Stimulated activated CD8-positive, alpha-beta memory T cell treated with anti-CD3 and anti-CD28 coated beads, Interleukin-7, amount 100 ng/mL, for 48 hours (primary cell): ENCODE measurements at places on chromosomes 6 and 20.

GRCh38 chr6:11324453-11325015 is 92.1 kb upstream of the NEDD9 start:
- peak; percentile 66 for DNase-seq

- no peak for DNase-seq
These were observed 32.0 kb downstream of the ATXN1 start for GRCh38 chr6:16729183-16729691.

GRCh38 chr6:44255871-44256774 is 1.2 kb downstream of the SLC35B2 start:
- no peak for DNase-seq

DNA sequence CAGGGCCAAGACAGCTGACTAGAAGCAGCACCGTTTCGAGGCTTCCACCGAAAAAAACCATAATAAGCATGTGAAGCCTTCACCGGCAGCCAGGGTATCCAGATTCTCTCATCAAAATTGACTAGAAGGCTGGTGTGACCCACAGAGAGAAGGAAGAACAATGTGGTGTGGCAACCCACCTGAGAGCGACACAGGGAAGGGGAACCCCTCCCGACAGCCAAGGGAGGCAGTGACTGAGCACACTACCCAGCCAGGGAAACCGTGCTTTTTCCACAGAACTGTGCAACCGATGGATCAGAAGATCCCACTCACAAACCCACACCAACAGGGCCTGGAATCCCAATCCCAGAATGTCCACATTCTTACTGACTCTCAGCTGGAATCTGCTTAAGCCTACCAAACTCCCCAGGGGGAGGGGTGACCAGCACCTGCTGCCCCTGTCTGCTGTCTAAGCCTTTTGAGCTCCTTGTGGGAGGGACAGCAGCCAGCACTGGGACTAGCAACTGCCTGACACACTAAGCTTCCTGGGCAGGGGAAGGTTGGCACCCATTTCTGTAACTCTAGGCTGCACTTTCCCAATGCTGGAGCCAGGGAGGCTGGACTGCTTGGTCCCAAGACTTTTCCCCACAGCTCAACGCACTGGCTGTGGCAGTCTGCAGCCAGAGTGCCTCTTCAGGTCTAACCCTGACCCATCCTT is 231.9 kb upstream of the FAM83B start:
- no peak for DNase-seq

DNA sequence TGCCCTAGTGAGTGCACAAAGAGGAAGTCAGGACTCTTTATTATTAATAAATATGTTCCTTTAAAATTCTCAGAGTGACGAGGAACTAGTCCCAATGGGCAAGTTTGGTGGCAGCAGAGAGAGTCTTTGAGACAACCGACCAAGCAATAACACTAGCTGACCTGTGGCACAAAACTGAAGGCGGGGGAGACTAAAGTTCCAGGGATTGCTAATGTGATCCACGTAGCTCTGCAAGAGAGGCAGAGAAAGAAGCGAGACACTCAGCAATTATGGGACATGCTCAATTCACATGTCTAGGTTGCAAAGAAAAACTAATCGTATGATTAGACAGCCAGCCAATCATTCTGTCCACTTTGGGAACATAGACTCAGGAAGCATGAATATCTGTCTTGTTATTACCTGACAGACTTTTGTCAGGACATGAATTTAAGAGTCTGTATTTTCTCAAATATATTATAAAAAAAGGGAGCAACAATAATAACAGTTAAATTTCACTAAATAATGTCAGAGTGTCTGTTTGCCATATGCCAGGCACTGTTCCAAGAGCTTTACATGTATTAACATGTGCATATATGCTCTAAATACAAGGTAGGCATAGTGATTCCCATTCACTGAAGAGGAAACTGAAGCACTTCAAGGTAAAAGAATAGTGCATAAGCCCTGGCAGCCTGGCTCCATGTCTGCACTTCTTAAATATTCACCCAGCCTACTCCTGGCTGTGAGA is 81.0 kb downstream of the COL9A1 start:
- no peak for DNase-seq

- no peak for DNase-seq
These were observed 34.6 kb downstream of the GCNT2 start for GRCh38 chr6:10555625-10556309.

DNA sequence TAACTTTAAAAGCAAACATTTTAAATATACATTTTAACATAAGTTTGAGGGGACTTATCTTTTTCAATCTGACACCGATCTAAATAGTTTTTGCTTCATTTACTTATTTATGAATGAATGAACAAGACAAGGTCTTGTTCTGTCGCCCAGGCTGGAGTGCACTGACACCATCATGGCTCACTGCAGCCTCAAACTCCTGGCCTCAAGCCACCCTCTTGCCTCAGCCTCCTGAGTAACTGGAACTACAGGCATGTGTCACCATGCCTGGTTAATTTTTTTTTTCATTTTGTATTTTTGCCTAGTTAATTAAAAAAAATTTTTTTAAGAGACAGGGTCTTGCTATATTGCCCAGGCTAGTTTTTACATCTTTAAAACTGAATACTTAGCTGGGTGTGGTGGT is 25.4 kb downstream of the FBXO9 start:
- DNase-seq, result no peak

DNA sequence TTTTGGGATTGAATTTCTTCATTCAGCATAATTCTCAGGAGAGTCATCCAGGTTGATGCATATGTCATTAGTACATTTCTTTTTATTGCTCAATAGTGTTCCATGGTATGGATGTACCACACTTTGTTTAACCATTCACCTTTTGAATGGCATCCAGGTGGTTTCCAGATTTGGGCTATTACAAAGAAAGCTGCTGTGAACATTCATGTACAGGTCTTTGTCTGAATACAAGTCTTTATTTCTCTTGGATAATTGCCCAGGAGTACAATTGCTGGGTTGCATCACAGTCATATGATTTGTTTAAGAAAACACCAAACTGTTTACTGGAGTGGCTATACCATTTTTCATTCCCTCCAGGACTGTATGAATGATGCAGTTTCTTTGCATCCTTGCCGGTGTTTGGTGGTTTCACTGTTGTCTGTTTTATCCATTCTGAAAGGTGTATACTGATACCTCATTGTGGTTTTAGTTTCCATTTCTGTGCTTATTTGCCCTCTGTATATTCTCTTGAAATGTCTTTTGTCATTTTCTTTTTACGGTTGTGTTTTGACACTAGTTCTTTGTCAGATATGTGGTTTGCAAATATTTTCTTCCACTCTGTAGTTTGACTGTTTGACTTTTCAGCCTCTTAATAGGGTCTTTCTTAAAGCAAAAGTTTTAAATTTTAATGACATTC is 8.8 kb downstream of the CDKAL1 start:
- no peak for DNase-seq

- DNase-seq, result no peak
These were observed 1.7 kb downstream of the NECAB3 start for GRCh38 chr20:33672426-33673113.

GRCh38 chr6:21199262-21199661 is 394.3 kb upstream of the SOX4 start:
- DNase-seq, result no peak

DNA sequence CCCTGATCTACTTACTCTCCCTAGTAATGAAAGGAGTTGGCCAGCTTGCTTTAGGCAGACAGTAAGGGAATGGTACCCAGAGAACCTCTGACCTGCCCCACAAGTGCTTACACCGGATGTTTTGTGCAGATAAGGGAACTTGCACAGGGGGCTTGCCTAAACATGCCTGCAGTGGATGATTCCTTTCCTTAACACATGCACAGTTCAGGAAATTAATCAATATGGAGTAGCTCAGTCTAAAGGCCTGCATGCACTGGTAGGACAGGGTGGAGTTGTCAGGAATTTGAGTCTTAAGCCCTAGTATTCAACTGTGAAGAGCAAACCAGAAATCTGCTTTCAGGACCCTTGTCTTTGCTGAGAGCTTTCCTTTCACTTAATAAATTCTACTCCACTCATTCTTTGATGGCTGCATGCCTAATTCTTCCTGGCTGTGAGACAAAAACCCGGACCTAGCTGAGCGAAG is 3.9 kb upstream of the TRIM38 start:
- DNase-seq, result no peak

GRCh38 chr6:125144822-125145221 is 8.8 kb upstream of the TPD52L1 start:
- DNase-seq, result no peak

- no peak for DNase-seq
These were observed 108.3 kb downstream of the CARMIL1 start for GRCh38 chr6:25387483-25387882.

DNA sequence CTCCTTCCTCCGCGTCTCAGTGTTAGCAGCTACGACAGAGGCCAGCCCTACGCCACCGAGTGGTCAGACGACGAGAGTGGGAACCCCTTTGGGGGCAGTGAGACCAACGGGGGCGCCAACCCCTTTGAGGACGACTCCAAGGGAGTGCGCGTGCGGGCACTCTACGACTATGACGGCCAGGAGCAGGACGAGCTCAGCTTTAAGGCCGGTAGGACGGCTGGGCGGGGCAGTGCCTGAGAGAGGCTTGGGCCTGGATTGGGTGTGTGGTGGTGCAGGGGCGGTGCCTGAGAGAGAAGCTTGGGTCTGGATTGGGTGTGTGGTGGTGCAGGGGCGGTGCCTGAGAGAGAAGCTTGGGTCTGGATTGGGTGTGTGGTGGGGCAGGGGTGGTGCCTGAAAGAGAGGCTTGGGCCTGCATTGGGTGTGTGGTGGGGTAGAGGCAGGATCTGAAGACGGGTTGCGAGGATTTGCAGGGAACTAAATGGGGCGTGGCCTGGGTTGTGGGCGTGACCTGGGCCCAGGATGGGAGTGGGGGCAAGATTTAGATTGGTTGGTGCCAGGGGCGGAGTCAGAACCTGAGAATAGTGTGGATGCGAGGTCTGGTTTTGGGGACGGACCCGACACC is 24.4 kb downstream of the SPDEF start:
- DNase-seq, result no peak

GRCh38 chr6:72890671-72891070 is 268.8 kb downstream of the KCNQ5 start:
- DNase-seq, result no peak

DNA sequence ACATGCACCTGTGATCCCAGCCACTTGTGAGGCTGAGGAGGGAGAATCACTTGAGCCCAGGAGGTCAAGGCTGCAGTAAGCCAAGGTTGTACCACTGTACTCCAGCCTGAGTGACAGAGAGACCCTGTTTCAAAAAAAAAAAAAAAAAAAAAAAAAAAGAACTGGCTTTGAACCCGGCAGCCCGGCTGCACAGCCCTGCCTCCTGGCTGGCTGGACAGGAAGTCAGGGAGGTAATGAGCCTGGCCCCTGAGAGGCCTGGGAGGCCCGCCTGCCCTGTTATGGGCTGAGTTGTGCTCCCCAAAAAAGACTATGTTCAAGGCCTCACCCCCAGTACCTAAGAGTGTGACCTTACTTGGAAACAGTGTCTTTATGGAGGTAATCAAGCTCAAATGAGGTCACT is 65.6 kb downstream of the ABHD12 start:
- DNase-seq, result no peak

DNA sequence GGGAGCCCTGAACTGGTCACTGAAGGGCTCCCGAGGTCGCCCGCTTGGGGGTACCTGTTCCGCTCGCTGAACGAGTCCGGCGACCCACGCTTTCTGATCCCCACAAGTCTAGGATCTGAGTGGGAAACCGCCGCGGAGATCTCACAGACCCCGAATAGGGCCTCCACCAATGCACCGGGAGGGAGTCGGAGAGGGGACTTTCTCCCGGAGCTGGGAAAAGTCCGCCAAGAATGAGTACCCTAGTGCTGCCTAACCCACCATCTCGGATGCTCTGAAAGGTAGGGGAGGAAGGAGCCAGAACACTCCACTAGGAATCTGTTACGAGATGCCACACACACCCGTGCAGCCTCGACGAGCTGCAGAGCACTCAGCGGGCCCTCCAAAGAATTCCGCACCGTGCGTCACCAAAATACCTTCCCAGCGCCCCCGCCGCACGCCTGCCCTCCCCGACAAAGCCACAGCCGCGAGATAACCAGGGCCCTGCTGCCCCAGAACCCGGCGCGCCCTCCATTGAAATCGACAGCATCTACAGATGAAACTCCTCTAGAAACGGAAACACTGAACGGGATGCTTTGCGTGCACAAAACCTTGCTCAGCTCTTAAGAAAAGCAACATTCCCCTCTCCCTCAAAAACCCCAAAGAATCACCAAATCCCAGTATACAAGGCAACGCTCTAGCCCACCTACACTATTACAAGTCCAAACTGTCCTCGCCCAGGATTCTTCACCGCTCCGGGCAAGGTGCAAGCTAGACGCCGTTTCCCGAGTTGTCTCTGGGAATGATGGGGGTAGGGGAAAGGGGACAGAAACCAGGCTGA is 686 bp downstream of the COL12A1 start:
- DNase-seq, result no peak

GRCh38 chr20:38156888-38157634 is 8.0 kb downstream of the TGM2 start:
- DNase-seq, result no peak

GRCh38 chr6:131163886-131164285 is 28.6 kb downstream of the AKAP7 start:
- DNase-seq, result no peak

- DNase-seq, result no peak
These were observed 9.2 kb upstream of the BPIFB6 start for GRCh38 chr20:33022289-33022688.

DNA sequence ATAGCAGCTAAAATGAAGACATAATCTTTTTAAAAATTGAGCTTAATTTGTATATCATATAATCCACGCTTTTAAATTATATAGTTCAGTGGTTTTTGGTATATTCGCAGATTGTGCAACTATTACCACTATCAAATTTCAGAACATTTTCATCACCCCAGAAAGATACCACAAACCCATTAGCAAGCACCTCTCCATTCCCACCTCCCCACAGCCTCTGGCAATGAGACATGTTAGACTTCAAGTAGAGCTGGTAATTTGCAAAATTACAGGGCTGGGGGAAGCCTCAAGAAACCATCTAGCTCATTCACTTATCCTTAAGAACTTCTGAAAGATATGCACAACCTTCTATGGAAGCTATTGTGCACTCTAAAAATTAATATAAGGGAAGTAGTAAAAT is 37.2 kb downstream of the TRMT6 start:
- DNase-seq, result no peak

- DNase-seq, result no peak
These were observed 112.7 kb downstream of the ISM1 start for GRCh38 chr20:13333793-13334192.

GRCh38 chr20:22744341-22745193 is 160.2 kb upstream of the FOXA2 start:
- no peak for DNase-seq

DNA sequence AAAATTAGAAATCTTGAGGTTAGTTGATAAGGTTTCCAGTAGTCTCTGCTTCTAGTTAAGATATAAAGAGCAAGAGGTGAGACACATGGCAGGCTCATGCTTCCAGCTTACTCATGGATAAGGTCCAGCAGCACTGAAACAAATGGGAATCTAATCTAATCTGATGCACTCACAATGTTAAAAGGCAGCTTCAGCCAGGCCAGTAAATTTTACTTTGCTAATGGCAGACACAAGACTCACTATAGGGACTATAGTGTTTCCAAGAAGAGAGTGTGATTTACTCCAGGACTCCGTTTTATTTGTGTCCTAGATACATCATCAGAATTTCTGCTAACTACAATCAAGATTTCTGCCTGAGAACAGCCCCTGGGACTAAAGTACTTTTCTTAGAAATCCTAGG is 324.8 kb downstream of the SMOC2 start:
- DNase-seq, result no peak

GRCh38 chr6:39388606-39389483 is 66.3 kb upstream of the KCNK16 start:
- DNase-seq, result no peak
